ENCODE measurements at places on chromosomes 16 and 17.

DNA sequence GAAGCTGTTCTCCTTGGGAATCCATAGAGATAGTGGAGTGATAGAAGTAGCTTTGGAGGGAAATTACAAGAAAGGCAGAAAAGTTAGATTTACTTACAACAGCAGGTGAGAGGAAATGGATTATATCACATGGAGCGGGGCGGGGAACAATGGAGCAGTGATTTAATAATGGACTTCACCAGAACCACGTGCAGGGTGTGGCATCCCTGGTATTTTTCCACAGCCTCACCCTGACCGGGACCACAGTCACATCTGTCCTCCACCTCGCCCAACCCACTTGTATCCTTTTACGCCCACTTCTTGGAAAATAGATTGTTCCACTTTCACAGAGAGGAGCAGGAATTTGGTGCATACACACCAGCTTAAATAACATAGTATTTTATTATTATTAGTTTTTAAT lies 15.9 kb upstream of the CYB5B start:
- DNase-seq: no peak

- DNase-seq: no peak
Measured at GRCh38 chr17:30376621-30377452, 1.9 kb upstream of the CPD start.

DNA sequence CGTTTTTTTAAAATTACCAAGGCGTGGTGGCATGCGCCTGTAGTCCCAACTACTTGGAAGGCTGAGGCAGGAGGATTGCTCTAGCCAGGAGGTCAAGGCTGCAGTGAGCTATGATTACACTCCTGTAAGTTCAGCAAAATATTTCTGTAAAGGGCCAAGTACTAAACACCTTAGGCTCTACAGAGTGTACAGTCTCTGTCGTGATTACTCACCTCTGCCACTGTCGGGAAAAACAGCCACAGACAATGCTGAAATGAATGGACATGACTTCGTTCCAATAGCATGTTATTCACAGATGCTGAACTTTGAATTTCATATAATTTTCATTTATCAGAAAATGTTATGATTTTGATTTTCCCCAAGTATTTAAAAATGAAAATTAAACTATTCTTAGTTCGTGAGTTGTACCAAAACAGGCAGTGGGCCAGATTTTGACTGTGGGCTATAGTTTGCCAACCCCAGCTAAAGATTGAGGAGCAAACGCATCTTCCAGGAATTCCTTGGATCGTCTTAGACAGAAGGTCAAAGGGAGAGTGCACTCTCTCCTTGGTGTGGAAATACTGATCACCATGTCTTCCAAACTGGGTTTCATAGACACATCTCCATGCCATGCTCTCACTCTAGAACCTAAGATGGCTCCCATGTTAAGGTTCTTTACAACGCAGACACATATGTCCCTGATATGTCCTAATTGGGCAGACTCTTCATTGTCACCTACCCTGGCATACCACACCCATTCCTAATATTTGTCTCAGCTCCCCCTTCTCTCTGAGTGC lies 89.5 kb downstream of the MARF1 start:
- DNase-seq: no peak

DNA sequence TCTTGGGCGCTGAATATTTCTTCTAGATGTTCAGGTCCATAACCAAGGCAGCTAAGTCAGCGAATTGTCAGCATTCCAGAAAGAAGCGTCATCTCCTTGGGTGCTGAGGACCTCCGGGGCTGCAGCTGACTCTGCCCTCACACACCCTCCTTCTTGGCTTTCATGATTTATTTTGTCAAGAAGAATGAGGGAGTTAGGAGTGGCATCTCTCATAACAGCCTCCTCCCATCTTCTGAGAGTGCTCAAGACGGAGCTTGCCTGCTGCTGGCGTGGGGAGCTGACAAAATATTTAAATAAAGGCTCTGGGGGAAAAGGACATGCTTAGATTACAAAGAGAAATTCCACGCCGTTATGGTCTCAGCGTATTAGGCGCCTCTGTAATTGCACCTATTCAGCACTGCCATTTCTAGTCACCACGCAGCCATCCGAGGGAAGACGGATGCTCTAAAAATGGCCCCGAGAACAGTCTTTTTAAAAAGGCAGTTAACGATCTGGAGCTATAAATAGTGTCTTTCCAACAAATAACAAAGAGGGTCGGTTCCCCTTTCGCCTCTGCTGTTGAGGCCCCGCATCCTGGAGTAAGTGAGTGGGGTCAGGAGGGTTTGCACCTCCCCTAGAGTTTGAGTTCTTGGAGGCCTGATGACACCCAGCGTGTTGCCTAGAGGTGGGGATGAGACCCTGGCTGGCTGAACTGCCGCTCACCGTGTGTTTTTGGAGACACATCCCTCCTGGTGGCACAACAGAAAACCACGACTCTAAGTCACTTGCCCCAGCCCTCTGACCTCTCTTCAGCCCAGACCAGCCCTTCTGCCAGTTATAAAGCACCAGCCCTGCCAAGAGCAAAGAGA lies 187.0 kb downstream of the CCDC182 start:
- DNase-seq: no peak

GRCh38 chr16:85366031-85366763 lies 246.9 kb upstream of the GSE1 start:
- DNase-seq: no peak

GRCh38 chr17:46916623-46917022 lies 6.3 kb upstream of the GOSR2 start:
- no peak for DNase-seq

- peak; percentile 87 for DNase-seq
Measured at GRCh38 chr16:3157229-3158025, 22.6 kb downstream of the ZNF213 start.

DNA sequence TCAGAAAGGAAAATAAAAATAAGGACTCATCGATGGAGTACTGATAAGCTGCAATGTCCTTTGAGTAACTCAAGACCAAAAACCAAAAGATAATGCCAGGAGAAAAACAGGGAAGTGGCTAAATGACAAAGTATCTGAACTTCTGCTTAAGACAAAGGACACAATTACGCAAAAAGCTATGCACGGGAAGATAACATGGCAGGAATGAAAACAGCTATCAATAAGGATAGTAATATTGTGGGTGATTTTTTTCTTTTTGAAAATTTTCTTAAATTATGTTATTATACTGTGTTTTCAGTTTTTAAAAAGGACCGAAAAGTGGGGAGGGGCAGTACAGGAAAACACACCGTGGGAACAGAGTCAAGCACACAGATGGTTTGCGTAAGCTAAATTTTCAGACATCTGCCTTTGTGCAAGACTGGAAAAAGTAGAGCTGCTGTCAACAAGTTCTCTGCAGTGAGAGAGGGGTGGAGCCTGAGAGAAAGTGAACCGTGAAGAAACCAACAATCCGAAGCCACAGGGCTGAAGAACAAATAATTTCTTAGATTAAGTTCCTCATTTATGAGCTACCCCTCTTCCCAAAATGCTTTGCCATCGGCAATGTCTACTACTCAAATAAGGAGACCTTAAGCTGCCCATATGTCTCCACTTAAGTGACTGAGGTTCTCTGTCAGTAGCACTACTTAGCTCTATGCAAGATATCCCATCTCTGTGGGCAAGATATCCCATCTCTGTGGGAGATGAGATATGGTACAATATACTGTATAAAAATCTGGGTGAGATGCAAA lies 99.9 kb upstream of the CORO6 start:
- DNase-seq: peak; percentile 17

- peak; percentile 81 for DNase-seq
Measured at GRCh38 chr16:67796099-67796718, 10.2 kb downstream of the RANBP10 start.

DNA sequence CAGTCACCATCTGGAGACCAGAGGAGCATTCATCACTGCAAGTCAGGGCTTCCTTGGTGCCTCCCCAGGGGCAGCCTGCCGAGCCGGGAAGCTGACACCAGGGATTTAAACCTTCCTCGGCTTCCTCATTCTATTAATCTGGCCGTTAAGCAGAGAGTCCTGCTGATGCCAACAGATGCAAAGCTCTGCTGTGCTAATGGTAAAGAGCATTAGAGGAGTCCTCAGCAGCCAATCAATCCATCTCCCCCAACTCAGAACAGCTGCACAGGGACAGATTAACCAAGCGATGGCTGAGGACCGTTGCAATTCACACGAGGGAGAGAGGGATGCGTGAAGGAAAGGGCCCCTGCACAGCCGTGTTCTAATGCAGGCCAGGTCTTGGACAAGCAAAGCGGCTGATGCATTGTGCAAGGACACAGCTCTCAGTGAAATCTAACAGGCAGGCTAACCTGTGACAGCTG lies 116.6 kb downstream of the XYLT1 start:
- no peak for DNase-seq

DNA sequence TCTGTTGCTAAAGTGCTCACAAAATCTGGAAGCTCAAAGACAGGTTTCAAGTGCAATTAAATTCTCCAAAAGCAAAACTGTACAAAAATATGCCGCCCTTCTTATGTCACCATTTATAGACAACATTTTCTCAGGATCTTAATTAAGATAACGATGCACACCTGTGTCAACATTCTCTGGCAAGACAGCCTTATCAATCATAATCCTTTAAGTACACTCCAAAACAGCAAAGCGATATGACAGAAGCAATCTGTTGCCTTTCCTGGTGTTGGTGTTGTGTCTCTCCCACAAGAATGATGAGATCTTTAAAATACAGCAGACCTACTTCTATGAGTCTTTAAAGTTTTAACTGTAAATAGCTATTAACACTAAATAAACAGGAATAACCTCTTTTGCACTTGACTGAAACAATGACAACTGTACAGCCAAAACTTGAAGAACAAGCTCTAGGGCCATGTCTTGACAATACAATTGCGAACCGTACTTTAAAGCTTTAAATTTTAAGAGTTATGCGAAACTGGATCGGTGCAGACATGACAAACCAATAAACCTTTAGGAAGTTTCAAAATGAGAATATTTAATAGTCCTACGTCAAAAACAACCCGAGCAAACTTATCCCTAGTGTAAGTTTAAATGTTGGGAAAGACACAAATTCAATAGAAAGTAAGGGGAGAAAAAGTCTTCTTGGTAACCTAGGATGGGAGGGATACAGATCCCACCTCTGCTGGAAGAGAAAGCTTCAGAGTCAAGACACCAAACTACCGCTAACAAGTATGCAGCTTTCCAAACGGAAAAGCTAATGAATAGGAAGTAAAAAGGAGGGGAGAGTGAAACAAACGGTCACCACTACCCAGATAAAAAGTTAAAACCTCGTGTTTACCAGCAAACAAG lies 3.3 kb upstream of the IRX5 start:
- peak; percentile 65 for DNase-seq

GRCh38 chr16:86736502-86736901 lies 158.2 kb downstream of the FOXL1 start:
- DNase-seq: no peak

- no peak for DNase-seq
Measured at GRCh38 chr17:83187782-83188311, 108.4 kb downstream of the METRNL start.

DNA sequence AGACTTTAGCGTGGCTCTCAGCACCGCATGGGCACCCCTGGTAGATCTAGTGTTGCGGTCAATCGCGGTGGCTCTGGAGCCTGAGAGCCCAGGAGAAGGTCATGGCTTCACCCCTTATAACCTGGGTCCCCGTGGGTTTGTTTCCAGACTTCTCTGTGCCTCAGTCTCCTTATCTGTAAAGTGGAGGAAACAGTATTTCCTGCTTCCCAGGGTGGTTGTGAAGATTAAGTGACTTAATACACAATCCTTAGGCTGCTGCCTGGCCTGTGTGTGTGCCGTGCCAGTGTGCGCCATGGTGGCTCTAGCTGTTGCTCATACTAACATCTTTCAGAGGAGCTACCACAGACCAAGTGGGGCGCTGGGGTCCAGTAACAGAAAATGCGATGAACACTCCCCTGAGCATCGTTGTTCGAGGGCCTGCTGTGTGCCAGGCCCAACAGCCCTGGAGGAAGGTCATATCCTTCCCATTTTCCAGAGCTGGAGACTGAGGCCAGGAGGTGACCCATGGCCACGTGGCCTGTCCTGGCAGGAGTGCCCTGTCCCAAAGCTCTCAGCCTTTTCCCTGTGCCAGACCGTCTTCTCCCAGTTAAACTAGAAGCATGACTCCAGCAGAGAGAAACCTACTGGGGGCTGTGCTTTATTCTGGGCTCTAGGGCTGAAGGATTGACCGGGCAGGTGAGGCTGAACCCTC lies 70.1 kb downstream of the CMIP start:
- no peak for DNase-seq

GRCh38 chr17:79850571-79851460 lies 11.6 kb upstream of the CBX4 start:
- DNase-seq: peak; percentile 21

DNA sequence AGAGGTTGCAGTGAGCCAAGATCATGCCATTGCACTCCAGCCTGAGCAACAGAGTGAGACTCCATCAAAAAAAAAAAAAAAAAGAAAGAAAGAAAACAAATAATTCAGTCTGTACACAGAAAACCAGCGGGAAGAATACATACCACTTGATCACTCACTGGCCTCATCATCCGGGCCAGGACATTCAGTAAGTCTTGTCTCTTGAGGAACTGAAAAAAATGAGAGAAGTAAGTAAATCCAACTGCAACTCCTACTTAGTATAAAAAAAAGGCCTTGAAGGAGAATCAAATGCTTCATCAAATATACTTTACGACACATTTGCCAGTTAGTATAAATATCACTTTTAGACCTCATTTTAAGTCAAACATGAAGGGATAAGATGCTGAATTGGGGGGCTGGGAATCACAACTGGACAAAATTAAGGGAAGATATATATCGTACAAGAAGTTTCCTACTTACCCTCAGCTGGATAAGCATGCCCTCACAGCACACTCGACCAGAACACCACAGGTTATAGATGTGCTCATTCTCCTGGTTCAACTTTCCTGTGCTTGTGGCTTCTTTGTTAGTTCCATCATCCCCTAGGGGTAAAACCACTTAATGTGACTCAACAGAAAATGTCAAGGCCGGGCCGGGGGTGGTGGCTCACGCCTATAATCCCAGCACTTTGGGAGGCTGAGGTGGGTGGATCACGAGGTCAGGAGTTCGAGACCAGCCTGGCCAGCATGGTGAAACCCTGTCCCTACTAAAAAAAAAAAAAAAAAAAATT lies 12.4 kb downstream of the CCDC47 start:
- DNase-seq: no peak

Measured in erythroblast (primary cell).